ENCODE measurements at places on chromosomes 2 and 18.

- peak; percentile 12 for DNase-seq
These were observed 34.1 kb upstream of the GNAL start for GRCh38 chr18:11654736-11655605.

- DNase-seq = peak; percentile 26
These were observed 536 bp downstream of the PDE1A start for GRCh38 chr2:182426082-182426917.

GRCh38 chr2:81260320-81260719, 955.8 kb upstream of the LRRTM1 start:
- DNase-seq = no peak

GRCh38 chr2:104793966-104794365, 59.9 kb upstream of the POU3F3 start:
- peak; percentile 76 for DNase-seq

- DNase-seq = no peak
These were observed 42.1 kb downstream of the RAPH1 start for GRCh38 chr2:203492965-203493364.

DNA sequence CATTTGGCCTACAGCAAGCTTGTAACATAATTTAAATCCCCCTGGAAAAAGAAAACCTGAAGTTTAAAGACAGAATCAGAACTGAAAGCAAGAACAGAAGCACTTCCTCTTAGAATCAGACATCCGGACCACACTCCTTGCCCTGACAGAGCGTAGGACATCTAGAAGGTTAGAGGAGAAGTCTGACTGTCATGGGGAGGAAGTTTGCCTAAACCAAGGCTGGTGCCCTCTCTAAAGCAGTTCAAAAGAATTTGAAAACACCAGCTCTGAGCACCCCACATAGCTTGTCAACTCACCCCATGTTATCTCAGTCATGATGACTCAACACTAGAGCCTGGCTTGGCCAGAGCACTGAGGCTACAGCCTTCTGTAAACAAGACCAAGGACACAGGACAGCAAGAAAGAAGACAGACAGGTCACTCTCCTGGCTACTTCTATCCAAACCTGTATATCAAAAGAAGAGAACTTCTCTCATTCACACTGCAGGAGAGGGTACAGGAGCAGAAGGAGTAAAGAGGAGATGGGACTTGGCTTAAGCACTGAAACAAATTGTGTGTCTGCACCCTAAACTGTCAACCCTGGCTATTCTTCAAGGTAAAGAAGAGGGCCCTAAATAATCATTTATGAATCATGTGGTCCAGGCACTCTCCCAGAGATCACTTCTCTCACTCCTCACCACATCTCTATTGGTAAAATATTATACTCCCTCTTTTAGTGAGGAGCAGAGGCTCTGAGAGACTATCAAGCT, 198.6 kb downstream of the MEMO1 start:
- no peak for DNase-seq

DNA sequence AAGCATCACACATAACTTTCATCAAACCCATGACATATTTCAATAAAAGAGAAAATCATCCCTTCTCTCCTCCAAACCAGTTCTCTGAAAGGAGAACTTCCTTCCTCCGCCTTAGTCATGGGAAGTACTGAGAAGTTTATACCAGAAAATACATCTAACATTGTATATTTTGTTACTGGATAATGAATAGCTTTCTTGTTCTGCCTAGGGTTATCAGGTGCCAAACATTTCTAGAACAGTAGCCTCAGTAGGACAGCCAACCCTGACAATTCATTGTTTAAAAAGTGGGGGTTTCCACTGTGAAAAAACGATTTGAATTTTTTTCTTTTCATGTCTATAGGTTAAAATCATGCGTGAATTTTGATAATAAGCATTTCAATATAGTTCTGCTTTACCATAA, 16.0 kb upstream of the DAW1 start:
- DNase-seq = no peak

DNA sequence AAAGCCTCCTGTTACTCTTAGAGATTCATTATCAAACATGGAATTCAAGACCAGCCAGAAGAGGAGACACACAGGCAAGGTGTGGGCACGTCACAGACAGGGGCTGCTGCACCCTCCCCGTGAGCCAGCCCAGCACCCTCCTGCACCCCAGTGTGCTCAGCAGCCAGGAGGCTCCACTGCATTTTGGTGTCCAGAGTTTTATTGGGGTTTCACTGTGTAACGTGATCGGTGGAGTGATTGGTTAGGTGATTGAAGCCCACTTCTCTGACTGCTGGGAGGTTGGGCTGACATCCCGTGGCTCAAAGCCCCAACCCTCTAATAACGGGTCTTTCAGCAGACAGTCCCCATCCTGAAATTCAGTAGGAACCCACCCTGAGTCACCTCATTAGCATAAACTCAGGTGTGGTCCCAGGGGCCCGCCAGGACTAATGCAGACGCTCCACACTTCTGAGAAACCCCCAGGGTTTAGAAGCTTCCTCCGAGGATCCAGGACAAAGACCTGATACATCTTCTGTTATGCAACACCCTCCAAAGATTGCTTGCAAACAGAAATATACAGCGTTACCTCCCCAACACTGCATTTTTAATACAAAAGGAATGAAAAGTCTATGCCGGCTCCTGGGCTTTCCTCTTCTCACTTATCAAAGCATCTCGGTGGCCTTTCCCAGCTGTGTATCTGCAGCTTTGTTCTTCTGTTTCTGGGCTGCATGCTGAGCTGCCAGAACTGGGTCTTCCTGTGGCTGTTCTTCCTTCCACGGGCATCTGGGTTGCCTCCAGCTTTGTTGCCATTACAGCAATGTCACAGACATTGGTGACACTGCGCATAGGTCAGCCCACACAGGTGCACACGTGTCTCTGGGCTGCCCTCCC, 43.7 kb upstream of the SNED1 start:
- DNase-seq = no peak

GRCh38 chr2:50754514-50754913, 277.4 kb downstream of the NRXN1 start:
- no peak for DNase-seq

DNA sequence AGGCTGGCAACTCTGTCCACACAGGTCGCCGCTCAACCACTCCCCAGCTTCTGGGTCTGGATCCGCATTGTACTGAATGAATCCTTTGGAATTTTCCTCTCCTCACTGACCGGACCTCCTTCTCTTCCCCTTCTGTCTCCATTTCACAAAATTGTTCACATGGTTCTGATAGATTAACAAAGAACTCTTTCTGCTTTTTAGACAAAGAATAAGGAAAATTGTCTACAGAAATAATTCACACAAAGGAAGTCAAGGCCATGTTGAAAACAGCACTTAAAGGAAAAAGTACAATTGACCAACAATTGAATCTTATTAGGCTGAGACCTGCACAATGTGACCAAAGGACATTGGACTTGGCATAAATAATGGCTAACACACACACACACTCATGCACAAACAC, 73.6 kb upstream of the GLI2 start:
- DNase-seq = no peak

- DNase-seq = peak; percentile 76
These were observed 24.4 kb upstream of the RAB31 start for GRCh38 chr18:9683418-9684396.

DNA sequence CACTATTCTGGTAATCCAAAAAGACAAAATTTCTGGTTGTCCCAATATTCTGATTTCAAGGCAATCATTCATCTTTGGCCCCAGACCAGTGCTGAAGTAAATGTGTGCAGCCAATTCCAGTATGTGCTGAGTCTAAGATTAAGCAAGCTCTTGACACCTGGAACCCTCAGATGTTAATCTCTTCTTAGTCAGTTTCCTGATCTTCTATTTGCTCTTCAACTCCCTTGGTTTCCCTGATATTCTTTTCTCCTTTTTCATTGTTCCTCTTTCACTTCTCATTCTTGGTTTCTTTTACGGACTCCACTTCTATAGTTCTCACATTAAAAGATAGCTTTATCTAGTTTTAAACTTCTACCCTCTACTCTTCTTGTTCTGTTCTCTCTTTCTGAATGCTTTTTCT, 445.7 kb upstream of the FANCL start:
- no peak for DNase-seq

- DNase-seq = no peak
These were observed 6.0 kb downstream of the B4GALT6 start for GRCh38 chr18:31678425-31678824.

DNA sequence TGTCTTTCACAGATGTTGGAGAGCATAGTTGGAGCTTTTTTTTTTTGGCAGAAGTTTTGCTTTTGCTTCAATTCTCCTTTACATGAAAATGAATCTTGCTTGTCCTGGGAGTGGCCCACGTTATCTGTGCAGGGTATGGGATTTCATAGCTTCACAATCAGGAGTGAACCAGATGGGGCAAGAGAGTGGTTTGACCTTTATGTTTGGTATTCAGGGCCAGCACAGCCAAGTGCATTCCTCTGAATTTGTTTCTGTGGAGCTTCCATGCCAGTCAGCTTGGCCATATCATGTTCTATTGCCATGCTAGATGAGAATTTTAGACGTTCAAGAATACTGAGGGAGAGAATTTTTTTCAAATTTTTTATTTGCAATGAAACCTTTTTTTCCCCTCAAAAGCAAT, 116.6 kb downstream of the PRPF40A start:
- no peak for DNase-seq

GRCh38 chr2:101003278-101003775, 1.2 kb downstream of the RPL31 start:
- no peak for DNase-seq
